ENCODE measurements at places on chromosomes 5 and 9.

GRCh38 chr9:135321580-135321979 lies 158.0 kb upstream of the PPP1R26 start:
- DNase-seq: no peak

DNA sequence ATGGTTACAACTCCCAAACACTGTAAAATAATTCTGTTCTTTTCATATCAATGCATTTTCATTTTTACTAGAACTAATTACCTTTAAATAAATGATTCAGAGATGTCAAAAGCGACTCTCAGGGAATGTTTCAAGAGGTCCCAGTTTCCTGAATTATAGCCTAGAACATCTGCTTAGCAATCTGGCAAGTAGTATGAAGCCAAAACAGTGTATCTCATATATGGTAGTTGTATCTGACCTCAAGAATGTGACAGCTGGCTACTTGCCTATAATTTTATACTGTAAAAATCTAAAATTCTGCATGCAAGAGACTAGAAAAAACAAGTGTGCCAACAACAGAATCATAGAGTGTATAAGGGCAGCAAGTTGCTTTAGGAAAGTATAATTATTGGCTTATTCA lies 187.7 kb upstream of the POU5F2 start:
- DNase-seq: no peak

DNA sequence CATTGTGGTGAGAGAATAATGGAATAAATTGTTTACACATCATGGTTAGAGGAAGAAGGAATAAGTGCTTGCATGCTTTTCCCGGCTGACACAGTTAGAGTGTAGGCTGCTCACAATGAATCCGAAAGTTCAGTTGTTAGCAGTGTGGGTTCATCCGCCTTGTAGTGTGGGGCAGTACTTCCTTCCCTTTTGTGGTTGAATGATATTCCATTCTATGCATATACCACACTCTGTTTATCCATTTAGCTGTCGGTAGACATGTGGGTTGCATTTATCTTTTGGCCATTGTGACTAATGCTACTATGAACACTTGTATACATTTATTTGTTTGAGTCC lies 84.0 kb downstream of the COL5A1 start:
- DNase-seq: no peak

DNA sequence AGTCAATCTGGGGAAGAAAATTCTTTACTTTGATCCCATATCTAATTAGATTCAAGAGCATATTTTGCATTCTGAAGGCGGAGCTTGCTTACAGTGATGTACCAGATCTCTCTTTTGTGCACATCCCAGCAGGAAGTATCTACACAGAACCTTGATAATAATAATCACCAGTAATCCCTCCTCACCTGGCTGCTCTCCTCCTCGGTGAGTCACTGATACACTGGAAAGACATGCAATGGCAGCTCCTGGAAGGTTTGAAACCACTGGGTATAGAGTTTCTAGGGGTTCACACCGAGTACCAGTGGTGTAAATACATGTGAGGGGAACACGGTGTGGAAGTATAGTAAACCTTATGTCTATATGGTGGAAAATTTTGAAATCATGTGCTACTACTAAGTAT lies 205.5 kb upstream of the TARS1 start:
- DNase-seq: no peak

GRCh38 chr5:91079037-91079436 lies 304.1 kb downstream of the ARRDC3 start:
- peak; percentile 20 for DNase-seq

GRCh38 chr5:102638316-102638715 lies 116.8 kb upstream of the PAM start:
- no peak for DNase-seq

DNA sequence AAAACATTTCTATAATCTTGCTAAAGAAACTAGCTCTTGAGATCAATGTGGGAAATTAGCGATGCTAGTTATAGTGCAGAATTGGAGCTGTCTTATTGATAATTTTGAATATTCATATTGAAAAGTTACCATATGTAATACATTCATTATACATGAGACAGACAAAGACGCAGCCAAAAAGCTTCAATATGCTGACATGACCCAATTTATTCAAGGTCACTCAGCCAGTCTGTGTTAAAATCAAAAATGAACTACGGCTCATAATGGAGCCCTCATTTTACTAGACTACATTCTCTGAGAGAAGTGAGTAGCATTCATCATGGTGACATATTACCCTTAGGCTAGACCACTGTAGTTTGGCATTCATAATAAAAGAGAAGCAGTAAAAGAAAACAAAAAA lies 107.3 kb upstream of the GABRG2 start:
- no peak for DNase-seq

DNA sequence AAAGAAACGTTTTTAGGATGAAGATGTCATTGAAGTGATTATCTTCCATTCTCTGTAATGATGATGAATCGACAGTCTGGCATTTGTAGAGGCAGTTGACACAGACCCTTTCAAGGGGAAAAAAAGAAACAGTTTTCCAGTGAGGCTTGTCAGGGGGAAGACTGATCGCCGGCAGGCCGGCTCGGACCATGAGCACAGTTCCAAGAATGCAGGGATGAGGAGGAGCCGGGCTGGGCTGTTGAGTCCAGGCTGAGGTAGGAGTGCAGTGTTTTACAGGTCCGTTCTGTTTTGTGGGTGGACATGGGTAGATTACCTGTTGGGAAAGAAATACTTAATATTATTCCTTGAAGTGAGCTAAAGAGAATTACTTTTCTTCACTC lies 194.6 kb downstream of the AOPEP start:
- DNase-seq: no peak

DNA sequence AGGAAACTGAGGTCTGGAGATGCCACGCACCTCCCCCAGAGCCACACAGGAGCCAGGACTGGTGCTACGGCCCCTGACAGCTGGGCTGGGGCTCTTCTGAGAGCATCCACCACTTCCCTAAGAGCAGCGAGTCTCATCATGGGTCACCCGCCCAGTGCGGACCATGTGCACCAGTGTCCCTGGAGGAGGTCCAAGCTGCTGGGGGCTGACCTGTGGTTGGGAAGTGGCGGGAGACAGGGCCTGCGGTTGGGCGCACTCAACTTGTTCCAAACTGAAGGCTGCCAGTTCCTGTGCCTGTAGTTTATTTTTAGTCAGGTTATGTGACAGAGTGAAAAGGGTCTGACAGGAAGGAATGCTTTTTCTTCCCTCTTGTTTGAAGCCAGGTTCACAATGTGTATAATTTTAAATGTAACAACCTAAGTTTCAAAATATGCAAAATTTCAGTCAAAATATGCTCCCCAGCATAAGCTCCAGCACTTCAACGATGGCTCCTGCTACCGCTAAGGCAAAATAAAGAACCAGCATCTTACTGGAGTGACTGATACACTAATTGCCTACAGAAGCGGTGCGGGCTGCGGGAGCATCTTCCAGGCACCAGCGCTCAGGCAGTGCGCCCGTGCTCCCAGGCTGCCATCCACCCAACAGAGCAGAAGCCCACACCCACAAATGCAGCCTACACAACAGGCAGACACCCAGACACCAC lies 14.8 kb downstream of the BARHL1 start:
- no peak for DNase-seq
